Activated T-cell treated with anti-CD3 and anti-CD28 coated beads for 24 hours (primary cell): ENCODE measurements at places on chromosomes 6 and 20.
A peak's percentile ranks its signal among the peaks of the same experiment; 100 is the strongest.

DNA sequence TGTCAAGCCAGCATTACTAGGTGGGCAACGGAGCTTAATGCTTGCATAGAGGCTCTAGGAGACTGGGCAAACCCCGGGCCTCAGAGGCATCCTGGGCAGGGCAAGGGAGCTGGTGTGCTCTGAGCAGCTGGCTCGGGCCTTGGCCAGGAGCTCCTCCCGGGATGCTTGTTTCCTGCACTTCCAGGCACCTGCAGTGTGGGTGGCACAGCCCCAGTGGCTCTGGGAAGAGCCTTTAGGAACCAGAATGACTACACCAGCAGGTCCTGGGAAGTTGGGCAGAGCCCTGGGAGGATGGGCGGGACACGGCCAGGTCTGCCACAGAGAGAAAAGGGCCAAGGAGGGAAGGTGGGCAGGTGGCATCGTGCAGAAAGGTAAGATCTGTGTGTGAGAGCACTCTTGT is 80.4 kb upstream of the CD93 start:
- no peak for DNase-seq

DNA sequence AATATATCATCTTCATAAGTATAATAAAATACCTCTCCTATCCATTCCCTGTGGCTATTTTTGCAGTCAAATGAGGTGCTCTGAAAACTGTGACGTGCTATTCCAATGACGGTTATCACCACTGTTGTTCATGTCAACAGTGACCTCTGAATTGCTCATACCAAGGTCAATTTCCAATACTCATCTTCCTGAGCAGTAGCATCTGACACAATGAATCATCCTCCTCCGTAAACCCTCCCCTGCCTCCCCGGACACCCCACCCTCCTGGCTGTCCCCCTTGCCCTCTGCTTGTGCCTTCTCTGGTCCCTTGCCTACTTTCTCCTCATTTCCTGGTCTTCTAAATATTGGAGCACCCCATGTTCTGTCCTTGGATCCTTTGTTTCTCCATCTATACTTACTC is 77.7 kb upstream of the SLC22A23 start:
- DNase-seq = no peak

GRCh38 chr6:168030218-168030746 is 32.8 kb downstream of the KIF25 start:
- no peak for DNase-seq

DNA sequence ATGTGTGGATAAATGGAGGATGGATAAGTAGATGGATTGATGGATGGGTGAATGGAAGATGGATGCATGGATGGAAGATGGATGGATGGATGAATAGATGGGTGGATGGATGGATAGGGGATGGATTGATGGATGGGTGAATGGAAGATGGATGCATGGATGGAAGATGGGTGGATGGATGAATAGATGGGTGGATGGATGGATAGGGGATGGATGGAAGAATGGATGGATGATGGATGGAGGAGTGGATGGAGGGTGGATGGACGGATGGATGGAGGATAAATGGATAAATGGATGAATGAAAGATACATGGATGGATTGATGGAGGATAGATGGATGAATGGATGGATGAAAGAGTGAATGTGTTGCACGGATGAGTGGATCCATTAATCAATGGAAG is 3.0 kb upstream of the NFATC2 start:
- DNase-seq = no peak

- DNase-seq = no peak
Observed at GRCh38 chr20:33730946-33731692, 677 bp upstream of the ZNF341 start.

GRCh38 chr6:3438190-3439167 is 18.4 kb downstream of the SLC22A23 start:
- no peak for DNase-seq

GRCh38 chr20:23146857-23147637 is 60.9 kb upstream of the CD93 start:
- no peak for DNase-seq

DNA sequence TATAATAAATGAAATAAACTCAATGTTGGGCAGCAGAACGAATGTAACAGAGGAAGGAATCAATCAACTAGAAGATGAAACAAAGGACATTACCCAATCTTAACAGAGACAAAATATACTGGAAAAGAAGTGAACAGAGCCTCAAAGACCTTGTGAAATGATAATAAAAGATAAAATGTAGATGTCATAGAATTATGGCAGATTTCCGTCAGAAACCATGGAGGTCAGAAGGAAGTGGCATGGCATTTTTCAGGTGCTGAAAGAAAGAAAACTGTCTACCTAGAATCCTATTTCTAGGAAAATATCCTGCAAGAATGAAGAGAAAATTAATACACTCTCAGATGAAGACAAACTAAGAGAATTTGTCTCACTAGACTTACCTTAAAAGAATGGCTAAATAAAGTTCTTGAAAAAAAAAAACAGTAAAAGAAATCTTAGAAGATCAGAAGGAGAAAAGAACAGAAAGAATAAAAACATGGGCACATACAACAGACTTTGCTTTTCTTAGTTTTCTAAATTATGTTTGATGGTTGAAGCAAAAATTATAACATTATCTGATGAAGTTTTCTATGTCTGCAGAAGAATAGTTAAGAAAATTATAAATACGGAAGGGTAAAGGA is 23.4 kb upstream of the ZBTB2 start:
- DNase-seq = no peak

DNA sequence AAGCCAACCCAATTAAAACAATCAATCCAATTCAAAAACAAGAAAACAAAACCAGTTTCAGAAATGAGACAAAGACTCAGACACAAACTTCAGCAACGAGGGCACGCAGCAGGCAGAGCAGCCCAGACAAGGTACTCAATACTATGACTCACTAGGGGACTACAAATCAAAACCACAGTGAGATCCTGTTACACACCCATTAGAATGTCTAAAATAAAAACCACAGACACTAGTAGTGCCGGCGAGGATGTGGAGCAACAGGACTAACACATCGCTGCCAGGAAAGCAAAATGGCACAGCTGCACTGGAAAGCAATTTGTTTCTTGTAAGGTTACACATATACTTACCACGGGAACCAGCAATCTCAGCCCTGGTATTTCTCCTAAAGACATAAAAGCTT is 28.4 kb upstream of the MAS1L start:
- DNase-seq = peak; percentile 6

DNA sequence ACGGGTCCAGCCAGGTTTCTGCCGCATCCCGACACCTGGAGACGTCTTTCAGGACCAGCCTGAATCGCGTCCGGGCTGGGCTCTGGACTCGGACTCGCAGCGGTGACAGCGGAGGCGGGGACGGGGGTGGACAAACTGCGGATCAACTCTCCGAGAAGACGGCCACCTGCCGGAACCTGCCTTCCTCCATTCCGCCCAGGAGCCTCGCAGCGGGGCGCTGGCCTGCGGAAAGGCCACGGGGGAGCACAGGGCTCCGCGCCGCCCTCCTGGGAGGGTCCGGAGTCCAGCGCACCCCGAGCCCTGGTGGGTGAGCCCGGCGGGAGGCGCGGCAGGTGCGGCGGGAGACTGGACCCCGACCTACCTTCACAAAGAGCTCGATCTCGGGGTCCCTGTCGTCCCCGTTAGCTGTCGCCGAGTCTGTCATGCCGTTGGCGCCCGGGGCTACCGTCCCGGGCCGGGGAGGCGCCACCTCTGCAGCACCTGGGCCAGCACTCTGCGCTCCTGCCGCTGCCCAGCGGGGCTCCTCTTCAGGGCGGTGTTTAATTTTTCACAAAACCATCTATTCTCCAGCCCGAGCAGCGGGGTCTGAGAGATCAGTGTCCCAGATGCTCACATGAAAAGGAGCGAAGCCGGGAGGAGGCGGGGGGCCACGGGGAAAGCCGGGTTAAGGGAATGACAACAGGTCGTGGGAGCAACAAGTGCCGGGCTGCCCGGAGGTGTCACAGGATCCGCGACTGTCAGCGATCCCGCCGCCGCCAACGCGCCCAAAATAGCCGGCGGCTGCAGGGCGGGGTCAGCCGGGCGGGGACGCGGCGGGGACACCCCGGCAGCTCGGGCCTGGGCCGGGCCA is at the start of gene CLIC5:
CLIC5 (minus strand) TSS at position 742 of the 850 bp plus-strand sequence; CDS start at position 424, 318 bp downstream.
- DNase-seq = no peak
